ENCODE measurements at places on chromosomes 5 and 9.

- no peak for DNase-seq
Measured at GRCh38 chr9:96302021-96302420, at the start of gene HSD17B3. Gene HSD17B3, minus strand, starts transcription at chr9:96302176. Its CDS starts 72 bp downstream, at chr9:96302104.

- DNase-seq, result no peak
Measured at GRCh38 chr9:69254223-69254622, 70.8 kb upstream of the ENTREP1 start.

DNA sequence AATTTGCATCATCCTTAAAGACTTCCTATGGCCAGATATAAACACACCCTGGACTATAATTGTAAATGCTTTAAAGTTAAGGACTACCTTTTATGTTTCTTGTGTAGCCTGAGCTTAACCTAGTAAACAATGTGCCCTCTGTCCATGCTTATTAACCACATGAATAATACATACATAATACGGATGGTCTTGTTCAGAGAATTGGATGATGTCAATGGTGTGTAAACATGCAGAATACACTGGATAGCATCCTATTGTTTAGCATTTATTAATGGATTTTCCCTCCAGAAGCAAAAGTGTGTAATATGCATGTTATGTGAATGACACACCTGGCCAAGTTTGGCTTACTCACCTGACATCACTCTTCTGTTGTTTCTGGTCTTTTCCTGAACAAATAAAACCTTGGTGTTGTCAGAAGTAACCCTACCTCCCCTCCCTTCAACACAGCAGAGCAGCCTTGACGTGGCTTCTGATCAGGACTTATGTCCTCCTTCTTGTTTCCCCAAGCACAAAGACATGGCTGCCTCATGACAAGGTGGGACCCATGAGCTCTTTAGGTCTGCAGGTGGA lies 517.9 kb downstream of the MTRR start:
- DNase-seq, result no peak

DNA sequence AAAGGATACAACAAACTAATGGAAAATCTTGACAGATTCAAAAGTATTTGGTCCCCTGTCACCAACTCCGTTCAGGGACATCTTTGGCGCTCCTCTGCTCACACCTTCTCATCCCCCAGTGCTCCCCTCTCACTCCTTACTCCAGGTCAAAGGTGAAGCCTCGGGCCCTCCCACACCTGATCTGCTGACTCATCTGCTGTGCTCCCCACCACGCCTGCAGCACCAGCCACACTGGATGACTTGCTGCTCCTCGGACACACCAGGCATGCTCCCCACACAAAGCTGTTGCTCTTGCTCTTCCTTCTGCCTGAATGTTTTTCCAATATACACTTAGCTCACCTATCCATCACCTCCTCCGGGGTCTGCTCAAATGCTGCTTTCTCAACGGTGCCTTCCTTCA lies 123.4 kb downstream of the ESM1 start:
- no peak for DNase-seq

- no peak for DNase-seq
Measured at GRCh38 chr9:72882117-72882775, 70.6 kb downstream of the ALDH1A1 start.

GRCh38 chr9:121776001-121776738 lies 124.7 kb downstream of the DAB2IP start:
- DNase-seq, result no peak

DNA sequence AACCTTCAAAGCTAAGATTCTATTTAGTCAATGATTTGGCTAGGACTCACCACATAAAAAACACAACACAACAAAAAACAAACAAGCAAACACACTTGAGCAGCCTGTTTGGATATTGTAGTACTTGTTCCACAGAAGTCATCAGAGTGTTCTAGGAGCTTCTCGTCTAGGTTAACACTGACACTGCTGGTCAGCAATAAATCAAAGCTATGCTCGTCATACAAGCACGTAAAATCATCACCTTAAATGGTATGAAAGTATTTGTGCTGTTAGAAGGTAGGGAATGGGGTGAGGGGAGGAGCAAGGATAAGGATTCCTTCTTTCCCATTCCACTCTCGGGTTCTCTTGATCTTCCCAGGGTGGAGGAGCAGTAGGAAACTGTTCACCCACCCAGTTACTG lies 88.0 kb downstream of the ARL15 start:
- no peak for DNase-seq

DNA sequence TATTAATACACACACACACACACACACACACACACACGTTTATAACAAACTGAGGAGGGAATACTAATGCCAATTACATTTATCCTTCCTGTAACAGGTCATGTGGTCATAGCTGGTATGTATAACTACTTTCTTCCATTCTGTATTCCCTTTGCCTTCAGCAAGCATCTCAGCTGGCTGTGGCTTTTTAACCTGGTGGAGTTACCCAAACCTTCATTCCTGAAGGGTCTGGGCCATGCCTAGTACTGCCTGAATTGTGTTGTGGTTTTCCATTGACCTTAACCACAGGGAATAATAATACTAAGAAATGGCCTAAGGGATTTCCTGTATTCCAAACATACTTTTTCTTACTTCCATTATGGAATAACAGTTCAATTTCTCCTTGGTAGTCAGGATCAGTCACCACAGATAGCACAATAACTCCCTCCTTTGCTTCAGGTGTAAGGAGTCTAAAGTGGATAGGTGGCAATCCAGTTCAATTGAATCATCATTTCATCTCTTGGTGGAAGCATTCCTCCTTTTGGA lies 222.2 kb upstream of the MEF2C start:
- DNase-seq, result no peak

GRCh38 chr9:101605547-101605946 lies 10.8 kb upstream of the PPP3R2 start:
- no peak for DNase-seq

GRCh38 chr5:61303346-61303745 lies 28.7 kb upstream of the ZSWIM6 start:
- DNase-seq, result no peak

DNA sequence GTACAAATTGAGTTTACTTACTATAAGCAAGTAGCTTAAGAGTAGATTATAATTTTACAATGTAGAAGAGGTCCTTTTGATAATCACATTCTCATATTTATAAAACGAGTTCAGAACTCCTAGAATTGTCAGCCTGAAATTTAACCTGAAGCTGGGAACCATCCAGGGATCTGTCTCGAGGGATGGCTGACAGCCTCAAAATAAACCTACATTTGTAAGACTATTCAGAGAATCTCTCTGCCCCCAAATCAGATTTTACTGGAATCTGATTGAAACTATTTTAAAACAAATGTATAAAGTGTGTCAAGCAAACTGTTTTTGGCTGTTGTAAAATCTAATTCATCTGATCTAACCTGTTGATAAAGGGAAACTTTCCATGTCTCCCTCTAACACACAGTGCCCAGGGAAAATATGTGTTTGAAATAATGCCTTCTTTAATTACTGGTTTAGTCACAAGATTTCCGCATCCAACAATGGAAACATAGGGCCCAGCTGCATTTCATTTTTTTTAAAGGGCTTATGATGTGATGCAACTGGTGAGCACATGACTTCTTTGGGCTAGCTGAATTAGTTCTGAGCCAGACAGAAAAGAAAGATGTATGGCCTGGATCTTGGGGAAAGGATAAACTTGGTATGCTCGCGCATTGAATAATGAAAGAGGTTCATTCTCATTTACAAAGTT lies 30.3 kb downstream of the SLC25A46 start:
- DNase-seq, result no peak

DNA sequence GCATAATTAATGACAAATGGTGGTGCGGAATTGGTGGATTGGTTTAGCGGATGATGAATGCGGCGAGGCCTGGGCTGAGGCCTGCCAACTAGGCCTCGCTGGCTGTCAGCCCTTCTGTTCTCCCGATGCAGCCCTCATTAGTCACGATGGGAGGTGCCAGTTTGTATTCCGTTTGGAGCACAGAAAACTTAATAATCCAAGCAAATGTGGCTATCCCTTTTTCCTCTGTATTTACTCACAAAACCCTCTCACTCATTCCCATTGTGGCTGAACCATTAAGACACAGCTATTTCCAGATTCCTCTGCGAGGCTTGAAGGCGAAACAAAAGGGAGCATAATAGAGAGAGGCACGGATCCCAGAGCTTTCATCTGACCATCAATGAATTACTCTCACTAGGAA lies 114.3 kb downstream of the MVB12B start:
- no peak for DNase-seq

- DNase-seq, result no peak
Measured at GRCh38 chr9:70069704-70070103, 26.1 kb downstream of the MAMDC2 start.

DNA sequence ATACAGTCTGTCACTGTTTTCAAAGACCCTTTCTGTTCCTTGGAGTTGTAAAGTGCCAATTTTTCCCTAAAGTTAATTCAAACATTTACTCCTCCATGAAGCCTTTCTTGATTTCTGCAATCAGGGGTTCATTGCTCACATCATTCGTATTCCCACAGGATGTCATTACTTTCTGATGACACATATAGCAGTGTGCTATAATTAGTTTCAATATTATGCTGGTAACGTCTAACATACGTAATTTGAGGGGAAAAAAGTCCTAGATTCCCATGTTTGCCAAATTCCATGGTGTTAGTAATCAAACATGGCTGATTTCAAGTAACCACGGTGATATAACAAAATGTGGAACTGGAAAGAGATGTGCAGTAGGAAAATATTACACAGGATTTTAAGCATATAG lies 468.2 kb upstream of the MEF2C start:
- DNase-seq, result no peak

DNA sequence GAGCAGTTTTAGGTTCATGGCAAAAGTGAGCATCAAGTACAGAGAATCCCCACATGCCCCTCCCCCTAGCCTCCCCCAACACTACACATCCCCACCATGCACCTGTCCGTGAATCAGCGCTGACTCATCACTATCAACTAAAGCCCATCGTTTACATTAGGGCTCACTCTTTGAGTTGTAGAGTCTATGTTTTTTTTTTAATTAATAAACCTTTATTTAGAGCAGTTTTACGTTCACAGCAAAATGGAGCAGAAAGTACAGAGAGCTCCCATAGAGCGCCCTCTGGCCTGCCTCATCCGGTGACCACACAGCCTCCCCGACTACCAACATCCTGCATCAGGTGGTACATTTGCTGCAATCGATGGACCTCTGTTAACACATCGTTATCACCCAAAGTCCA lies 47.9 kb upstream of the UNC5A start:
- no peak for DNase-seq

- DNase-seq, result no peak
Measured at GRCh38 chr5:74409712-74410111, 230.8 kb downstream of the ENC1 start.

DNA sequence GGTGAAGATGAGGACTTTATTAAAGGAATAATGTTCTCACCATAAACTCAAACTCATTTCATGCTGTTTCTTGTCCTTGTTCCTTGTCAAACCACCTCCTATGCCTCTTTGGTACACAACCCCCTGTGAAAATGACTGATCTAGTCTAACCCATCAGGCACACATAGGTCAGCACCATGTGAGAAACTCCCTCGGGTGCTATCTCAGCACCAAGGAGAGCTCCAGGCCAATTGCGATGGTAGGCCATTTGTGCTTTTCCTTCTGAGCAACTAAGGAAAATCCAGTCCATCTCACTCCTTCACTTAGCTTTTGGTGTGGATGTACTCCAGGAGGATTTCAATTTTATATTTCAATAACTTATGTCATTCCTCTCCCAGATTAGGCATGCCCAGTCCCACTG lies 199.8 kb downstream of the ZNF608 start:
- DNase-seq, result no peak

DNA sequence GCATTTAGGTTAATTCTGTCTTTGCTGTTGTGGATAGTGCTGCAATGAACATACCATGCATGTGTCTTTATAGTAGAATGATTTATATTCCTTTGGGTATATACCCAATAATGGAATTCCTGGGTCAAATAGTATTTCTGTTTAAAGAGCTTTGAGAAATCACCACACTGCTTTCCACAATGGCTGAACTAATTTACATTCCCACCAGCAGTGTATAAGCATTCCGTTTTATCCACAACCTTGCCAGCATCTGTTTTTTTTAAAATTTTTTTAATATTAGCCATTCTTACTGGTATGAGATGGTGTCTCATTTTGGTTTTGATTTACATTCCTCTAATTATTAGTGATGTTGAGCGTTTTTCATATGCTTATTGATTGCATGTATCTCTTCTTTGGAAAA lies 15.5 kb upstream of the TARS1 start:
- DNase-seq, result no peak

GRCh38 chr9:27308691-27309390 lies 11.9 kb upstream of the EQTN start:
- DNase-seq, result no peak

GRCh38 chr5:109748546-109748945 lies 58.8 kb downstream of the MAN2A1 start:
- DNase-seq, result no peak

DNA sequence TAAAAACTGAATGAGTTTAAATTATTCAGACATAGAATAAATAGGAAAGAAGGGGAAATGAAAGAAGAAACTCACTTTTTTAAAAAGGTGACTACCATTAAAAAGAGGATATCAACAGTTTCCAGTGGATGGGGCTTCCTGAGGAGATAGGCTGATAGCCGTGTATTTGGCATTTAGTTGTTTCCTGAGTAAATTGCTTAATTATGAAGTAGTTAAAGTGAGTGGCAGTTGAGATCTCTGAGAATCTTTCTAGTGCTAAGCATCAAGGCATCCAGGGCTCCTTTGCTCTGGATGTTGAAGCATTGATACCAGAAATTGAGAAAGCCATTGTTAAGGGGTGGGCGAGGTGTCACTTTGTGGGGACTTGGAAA lies 2.7 kb downstream of the TNFAIP8 start:
- no peak for DNase-seq

- no peak for DNase-seq
Measured at GRCh38 chr5:99605904-99606303, 677.1 kb upstream of the CHD1 start.

DNA sequence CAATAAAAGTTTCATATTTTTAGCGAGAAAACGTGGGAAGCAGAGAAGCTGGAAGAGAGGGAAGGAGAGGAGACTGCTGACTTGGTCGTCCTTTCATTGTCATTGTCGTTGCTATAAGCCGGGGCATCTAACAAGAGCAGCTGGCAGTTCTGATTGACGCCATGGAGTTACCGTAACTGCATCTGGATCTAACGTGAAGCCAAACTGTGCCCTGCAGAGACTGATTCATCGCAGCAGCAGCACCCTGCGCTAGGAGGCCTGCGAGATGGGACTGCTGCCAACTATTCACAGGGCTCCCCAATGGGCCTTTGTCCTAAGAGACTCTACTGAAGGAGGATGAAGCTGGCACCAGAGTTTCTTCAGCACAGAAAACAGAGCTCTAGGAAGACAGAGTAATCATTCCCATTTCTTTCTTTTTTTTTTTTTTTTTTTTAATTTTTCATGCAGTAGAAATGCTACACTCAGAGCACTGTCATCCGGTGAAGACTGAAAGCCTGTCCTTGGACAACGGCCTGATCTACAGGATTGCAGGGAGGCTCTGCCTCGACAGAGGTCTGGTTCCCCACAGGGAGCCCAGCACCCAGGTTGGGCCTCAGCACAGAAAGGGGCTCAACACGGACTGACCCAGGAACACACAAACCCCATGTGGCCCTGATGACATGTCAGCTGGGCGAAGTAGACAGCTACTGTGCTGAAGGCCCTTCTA lies 47.8 kb downstream of the RETREG1 start:
- no peak for DNase-seq

- DNase-seq, result no peak
Measured at GRCh38 chr9:89191004-89191403, 12.4 kb upstream of the SHC3 start.
